ENCODE measurements at places on chromosomes 13 and 19.

- no peak for DNase-seq
Measured at GRCh38 chr13:49308097-49308875, 60.6 kb downstream of the CDADC1 start.

- no peak for DNase-seq
Measured at GRCh38 chr13:36673838-36674326, at the start of gene SERTM1. Gene SERTM1 (plus strand): TSS chr13:36674020. CDS start chr13:36695079, 21,059 bp downstream.

DNA sequence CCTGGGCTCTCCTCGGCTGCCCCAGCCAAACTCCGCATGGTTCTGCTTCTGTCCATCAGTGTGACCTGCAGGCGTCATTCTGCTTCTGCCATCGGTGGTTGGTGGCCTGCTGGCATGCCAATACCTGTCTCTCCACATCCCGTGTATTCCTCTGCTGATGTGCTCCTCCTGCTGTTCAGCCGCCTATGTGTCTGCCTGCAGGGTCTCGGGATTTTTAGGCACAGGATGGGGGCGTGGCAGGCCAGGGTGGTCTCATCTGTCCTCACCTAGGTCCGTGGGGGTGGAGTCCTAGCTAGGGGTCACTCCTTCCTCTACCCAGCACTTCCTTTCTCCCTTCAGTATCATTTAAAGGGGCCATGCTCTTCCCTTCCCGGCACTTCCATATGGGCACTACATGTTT is 33.0 kb upstream of the SGCG start:
- DNase-seq: no peak

GRCh38 chr13:32117701-32118100 is 86.1 kb downstream of the FRY start:
- no peak for DNase-seq

GRCh38 chr13:51832471-51833152 is 12.4 kb downstream of the TMEM272 start:
- peak; percentile 12 for DNase-seq

DNA sequence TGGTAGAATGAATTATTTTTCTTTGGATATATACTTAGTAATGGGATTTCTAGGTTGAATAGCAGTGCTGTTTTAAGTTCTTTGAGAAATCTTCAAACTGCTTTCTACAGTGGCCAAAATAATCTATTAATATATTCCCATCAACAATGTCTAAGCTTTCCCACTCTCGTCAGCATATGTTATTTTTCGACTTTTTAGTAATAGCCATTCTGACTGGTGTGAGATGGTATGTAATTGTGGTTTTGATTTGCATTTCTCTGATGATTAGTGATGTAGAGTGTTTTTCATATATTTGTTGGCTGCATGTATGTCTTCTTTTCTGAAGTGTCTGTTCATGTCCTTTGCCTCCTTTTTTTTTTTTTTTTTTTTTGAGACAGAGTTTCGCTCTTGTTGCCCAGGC is 90.2 kb upstream of the CSNK1A1L start:
- DNase-seq: no peak

DNA sequence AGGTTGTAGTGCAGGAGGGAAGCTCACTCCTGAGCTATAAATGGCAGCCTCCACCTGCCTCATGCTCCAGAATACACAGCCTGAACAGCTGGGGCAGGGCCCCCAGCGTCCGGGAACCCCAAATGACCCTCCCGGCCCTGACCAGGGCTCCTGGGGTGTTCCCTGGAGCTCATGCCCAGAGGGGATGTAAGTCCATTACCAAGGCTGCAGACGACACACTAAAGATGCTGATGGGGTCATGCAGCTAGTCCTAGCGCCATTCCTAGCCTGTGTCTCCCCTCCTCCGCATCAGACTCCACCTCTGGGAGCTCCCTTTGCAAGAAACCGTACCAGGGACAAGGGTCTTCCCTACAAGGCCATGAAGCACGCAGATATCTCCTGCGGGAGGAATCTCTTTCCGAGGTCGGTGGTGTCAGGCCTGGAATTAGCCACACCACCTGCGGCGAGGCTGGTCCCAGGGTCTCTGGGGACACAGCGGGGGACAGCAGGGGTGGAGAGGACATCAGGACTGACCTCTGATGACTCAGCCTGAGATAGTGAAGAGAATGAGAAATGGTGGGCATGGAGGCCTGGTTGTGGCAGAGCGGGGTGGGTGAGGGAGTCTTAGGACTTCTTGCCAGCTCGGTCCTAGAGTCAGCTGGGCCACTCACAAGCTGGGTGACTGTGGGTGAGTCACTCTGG is 11.9 kb upstream of the TPM4 start:
- no peak for DNase-seq

- no peak for DNase-seq
Measured at GRCh38 chr13:78241278-78241919, 322.8 kb upstream of the EDNRB start.

- no peak for DNase-seq
Measured at GRCh38 chr13:39052944-39053343, 14.7 kb downstream of the NHLRC3 start.

- no peak for DNase-seq
Measured at GRCh38 chr13:26475176-26476110, 82.0 kb upstream of the WASF3 start.

GRCh38 chr13:100881291-100881864 is 206.8 kb upstream of the TMTC4 start:
- no peak for DNase-seq

- DNase-seq: peak; percentile 40
Measured at GRCh38 chr13:24693862-24694471, 13.8 kb downstream of the ATP12A start.

DNA sequence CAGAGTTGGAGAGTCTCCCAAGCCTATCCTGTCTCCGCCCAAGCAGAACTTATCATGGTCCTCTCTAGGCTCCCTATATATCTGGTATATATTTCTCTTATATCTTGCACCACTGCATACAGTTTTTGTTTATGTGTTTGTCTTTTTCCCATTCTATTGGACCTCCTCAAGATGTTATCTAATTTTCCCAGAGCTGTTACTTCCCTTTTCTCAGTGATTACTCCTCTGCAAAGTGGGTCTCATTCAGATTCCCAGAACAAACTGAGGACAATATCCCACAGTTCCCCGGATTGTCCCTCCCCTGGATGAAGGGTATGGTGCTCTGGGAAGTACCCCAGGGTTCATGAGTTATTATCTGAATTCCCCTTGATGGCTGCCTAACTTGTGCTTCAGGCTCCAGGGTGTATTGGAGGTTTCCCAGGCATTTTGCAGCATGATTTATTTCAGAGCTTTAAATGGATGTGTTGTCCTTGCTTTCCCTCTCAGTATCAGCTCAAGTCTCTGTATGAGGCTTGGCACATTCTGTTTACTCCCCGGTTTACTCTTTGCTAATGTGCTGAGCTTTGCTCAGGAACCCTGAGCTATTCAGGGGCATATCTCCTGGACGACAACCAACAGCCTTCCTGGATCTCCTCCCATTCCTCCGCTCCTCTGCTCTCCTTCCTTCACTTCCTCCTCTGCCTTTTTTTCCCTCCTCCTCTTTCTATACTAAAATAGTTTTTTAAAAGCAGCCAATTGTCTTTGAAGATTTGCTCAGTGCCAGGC is 329.3 kb downstream of the SPRY2 start:
- DNase-seq: no peak

DNA sequence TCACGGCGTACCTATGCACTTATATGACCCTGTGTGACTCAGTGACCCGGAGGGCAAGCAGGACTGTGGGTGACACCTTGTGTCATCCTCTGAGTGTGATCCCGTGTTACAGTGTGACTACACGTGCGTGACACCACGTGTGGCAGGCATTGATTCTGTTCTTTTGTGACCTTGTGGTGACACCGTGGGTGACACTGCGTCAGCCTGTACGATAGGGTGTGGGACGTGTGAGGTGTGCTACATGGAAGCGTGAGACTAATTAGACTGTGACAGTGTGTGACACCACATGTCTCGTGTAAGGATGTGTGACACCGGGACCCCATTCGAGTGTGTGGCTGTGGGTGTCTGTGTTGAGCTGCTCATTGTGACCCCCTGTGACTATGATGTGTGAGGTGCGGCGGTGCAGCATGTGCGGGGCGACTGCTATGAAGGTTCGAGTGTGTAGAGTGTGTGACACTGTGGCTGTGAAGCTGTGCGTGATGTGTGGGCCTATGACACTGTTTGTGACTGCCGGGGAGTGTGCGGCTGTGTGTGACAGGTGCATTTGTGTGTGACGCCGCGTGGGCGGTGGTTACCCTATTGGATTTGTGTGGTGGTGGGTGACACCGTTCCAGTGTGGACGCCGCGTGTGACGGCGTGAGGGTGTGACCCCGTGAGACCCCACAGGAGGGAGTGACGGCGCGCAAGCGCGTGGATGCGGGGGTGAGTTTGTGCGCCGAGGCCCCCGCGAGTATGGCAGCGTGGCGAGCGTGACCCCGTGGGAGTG is 399 bp upstream of the SPTBN4 start:
- no peak for DNase-seq

- DNase-seq: no peak
Measured at GRCh38 chr13:71067165-71067815, 799.7 kb downstream of the DACH1 start.

DNA sequence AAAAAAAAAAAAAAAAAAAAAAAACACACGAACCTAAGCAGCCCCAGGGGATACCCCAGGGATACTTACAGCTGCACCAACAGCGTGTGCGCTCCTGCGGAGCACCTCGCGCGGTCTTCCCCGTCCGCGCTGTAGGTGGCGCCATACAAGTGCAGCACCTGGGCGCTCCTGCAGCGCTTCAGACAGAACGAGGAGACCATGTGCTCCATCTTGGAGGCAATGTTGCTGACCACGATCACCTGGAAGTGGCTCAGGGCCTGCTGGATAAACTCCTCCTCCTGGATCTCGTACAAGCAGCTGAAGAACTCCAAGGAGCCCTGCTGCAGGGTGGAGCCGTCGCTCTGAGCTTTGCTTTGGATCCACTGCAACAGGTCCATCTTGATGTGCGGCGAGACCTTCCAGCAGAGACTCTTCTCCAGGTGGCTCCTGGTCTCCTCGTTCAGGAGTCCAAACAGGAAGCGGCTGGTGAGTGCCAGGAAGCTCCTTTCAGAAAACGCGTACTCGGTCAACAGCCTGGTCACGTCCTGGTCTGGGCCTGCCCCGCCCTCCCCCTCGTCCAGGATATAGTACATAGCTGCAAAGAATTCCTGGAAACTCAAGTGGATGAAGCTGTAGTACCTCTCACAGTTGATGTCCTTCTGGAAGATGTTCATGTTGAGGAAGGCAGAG is 14.5 kb downstream of the NLRP12 start:
- DNase-seq: no peak

DNA sequence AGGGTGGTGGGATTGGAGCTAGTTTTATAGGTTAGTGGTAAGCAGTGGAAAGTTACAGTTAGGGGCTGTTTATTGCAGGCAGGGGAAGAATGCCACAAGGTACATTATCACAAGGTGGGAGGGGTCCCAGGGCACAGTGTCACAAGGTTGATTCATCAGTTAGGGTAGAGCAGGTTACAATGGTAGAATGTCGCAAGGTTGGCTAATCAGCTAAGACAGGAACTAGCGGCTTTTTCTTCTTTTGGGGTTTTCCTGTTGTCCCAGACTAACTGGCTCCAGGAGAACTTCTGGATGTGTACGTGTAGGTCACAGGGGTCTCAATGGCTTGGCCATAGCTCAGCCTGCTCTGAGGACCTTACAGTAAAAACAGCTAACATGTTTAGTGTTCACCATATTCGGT is 1221.1 kb downstream of the SLITRK1 start:
- no peak for DNase-seq

DNA sequence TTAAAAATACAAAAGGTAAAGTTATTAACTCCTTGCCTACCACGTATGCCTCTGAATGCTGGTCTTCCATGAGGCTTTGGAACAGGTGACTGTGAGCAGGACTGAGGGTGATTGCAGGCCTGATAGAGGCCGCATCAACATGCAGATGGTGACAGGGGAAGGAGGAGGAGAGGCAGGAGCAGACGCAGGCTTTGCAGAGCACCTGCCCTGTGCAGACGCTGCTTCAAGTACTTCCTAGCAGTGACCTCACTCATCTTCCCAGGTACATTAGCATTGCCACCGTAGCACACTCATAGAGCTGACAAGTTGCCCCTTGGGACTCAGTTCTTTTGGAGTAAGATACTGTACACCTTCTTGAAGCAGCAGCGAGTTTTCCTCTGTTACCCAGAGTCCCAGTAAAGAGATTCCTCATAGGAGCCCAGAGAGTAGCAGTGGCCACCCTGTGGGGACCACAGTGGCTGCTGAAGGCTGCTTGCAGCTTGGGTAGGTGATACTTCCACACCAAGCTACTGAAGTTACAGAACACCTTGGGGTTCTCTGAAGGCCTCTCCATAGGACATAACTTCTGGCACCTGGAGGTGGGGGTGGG is 56.0 kb downstream of the ZNF536 start:
- no peak for DNase-seq

GRCh38 chr19:11499890-11500420 is 5.7 kb downstream of the ZNF653 start:
- DNase-seq: peak; percentile 64

GRCh38 chr19:50510700-50511068 is 307 bp downstream of the JOSD2 start:
- DNase-seq: no peak

DNA sequence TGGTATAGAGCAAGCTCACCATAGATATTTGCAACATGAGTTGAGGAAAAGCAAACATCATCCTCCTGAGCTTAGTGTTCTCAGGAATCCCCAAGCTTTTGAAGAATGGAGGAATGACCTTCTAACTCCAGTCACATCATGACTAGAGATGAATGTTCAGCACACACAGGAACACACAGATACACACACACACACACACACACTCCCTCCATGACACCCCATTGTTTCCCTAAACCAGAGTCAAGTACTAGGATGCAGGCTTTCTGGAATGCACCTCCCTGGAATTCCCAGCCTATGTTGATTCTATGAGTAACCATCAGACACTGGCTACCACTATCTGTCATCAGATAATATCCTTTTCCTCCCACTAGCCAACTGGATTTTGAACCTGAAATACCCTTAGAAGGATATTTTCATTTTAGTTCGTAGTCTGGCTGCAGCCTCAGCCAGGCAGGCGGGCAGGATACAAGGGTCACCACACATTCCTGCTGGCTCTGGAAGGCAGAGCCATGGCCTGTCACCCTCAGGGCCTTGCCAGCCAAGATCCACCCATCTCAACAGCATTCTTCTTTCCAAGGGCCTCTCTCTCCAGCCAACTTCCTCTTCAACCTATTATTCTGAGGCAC is 162.4 kb downstream of the FOXO1 start:
- DNase-seq: no peak

DNA sequence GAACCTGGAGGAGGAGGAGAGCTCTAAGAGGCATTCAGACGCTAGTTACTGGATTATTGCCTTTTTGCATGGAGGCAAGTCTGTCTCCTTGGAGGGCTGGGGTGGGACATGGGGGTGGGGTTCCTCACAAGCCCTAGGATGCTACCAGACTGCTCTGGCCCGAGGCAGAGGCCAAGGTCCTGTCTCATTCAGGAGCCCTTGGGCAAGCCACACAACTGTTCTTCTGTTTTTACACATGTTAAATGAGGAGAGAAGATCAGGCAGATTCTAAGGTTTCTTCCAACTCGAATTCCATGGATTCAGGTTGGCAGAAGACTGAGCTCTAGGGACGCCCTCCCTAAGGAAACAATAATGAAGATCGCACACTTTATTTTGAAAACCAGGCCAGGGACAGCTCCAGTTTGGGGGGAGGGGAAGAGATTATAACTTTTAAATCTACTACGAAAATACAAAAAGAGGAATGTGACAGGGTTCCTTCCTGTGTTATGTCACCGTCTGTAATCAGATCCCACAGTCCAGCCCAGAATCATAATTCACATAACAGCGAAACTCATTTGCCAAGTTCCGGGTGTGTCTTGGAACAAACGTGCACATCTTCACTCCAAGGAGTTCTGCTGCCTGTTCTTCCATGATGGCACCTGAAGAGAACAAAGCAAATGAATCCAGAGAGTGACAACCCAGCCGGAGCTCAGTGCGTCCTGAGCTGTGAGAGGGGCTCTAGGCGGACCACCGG is 25.2 kb downstream of the IL17D start:
- DNase-seq: no peak

All from hematopoietic multipotent progenitor cell treated with erythropoietin and hydrocortisone succinate and interleukin-3 and kit ligand, for 17 days (in vitro differentiated cells).